Placental epithelial cell (primary cell): ENCODE measurements at places on chromosomes 1 and 21. TPM values are rescaled to one million over a fixed set of nuclear protein-coding genes. Genes with fewer than 3 reads are reported as not detected.

NMNAT2 gene
- total RNA-seq: under 0.01 and 0.11 TPM in 2 replicates

LPAR3 gene
- 0.39 and 3.9 TPM in 2 replicates for total RNA-seq

LHX8 gene
- not detected in 2 replicates for total RNA-seq

FAM72A gene
- total RNA-seq: 11.8 and 14.9 TPM in 2 replicates

SPATA1 gene
- 0.11 and 1.2 TPM in 2 replicates for total RNA-seq

PTGFR gene
- total RNA-seq: 1.6 and 8.2 TPM in 2 replicates

RGS16 gene
- 0.11 and 0.39 TPM in 2 replicates for total RNA-seq

SEC16B gene
- 1.5 and 2.4 TPM in 2 replicates for total RNA-seq

FOXD2 gene
- total RNA-seq: under 0.01 TPM in 1 of 2 replicates, not detected in the other

FAAH gene
- 10.5 and 15.3 TPM in 2 replicates for total RNA-seq

SRRM1 gene
- 57.0 and 121 TPM in 2 replicates for total RNA-seq

CFHR1 gene
- not detected in 2 replicates for total RNA-seq

DNM3 gene
- total RNA-seq: 2.0 TPM in 2 replicates

LCE3D gene
- not detected in 2 replicates for total RNA-seq

LAD1 gene
- 22.8 and 33.3 TPM in 2 replicates for total RNA-seq

CD247 gene
- total RNA-seq: not detected in 2 replicates

NDUFV3 gene
- 45.5 and 56.8 TPM in 2 replicates for total RNA-seq

S100A12 gene
- not detected in 2 replicates for total RNA-seq

HES3 gene
- not detected in 2 replicates for total RNA-seq

ALX3 gene
- not detected in 2 replicates for total RNA-seq

ANP32E gene
- total RNA-seq: 16.9 and 20.1 TPM in 2 replicates

CFAP107 gene
- total RNA-seq: not detected in 2 replicates

TNFRSF4 gene
- total RNA-seq: not detected in 2 replicates

KRTAP19-3 gene
- total RNA-seq: not detected in 2 replicates

IKBKE gene
- total RNA-seq: 14.9 and 23.9 TPM in 2 replicates

TNFAIP8L2 gene
- total RNA-seq: not detected in 2 replicates

MRPS21 gene
- 35.2 and 49.9 TPM in 2 replicates for total RNA-seq

MAP3K21 gene
- 2.4 and 2.7 TPM in 2 replicates for total RNA-seq

RUNX3 gene
- not detected in 2 replicates for total RNA-seq

TAL1 gene
- not detected in 2 replicates for total RNA-seq

GCSAML gene
- under 0.01 and 0.22 TPM in 2 replicates for total RNA-seq

HSPB7 gene
- 0.22 TPM in 1 of 2 replicates, not detected in the other for total RNA-seq

RORC gene
- total RNA-seq: not detected in 2 replicates

PEAR1 gene
- 1.6 and 3.3 TPM in 2 replicates for total RNA-seq

PDZK1IP1 gene
- total RNA-seq: not detected in 2 replicates

CELA2B gene
- total RNA-seq: not detected in 2 replicates

GJA8 gene
- not detected in 2 replicates for total RNA-seq

NDC1 gene
- total RNA-seq: 5.1 and 19.1 TPM in 2 replicates

CHAF1B gene
- total RNA-seq: 2.4 and 3.5 TPM in 2 replicates

CHD5 gene
- total RNA-seq: under 0.01 TPM in 1 of 2 replicates, not detected in the other

HCRTR1 gene
- not detected in 2 replicates for total RNA-seq

PIK3R3 gene
- 11.4 and 11.5 TPM in 2 replicates for total RNA-seq

FMO1 gene
- total RNA-seq: not detected in 2 replicates

CFAP57 gene
- total RNA-seq: 0.22 and 0.39 TPM in 2 replicates

CFAP141 gene
- not detected in 2 replicates for total RNA-seq

IFNLR1 gene
- total RNA-seq: 7.1 and 7.5 TPM in 2 replicates

CAMK1G gene
- total RNA-seq: 0.39 TPM in 1 of 2 replicates, not detected in the other

PTPN7 gene
- total RNA-seq: not detected in 2 replicates

LCE1F gene
- not detected in 2 replicates for total RNA-seq

SPRR2B gene
- total RNA-seq: not detected in 2 replicates

CDC20 gene
- 6.7 and 33.5 TPM in 2 replicates for total RNA-seq

CD5L gene
- not detected in 2 replicates for total RNA-seq

RPS27 gene
- total RNA-seq: 948 and 4,030 TPM in 2 replicates

CRB1 gene
- total RNA-seq: under 0.01 TPM in 1 of 2 replicates, not detected in the other
